ENCODE measurements at places on chromosomes 1 and 21. TPM values are rescaled to one million over a fixed set of nuclear protein-coding genes. Genes with fewer than 3 reads are reported as not detected.
A peak's percentile ranks its signal among the peaks of the same experiment; 100 is the strongest.

Gene B3GALT6
- 16.7 TPM for total RNA-seq

Gene RCAN1
- total RNA-seq: 26.9 TPM

Gene AMY1C
- 8.7 TPM for total RNA-seq

Gene OVAAL
- total RNA-seq: not detected

DNA sequence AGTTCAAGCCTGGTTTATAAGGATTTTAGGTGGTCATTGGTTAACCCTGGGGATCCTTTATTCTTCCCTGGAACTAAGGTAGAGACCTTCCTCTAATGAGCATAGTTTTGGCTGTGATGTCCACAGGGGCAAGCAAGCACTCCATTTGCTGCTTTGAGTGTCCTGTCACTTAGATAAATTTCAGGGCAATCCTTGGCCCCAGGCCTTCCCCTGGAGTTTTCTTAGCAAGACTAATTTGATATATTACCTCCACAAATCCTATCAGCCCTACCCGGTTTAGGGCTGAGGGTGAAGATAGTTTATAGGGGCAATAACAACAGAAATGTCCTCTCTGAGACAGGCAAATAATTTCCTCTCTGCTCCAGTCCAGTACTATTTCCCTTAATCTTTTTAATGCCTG is 166.6 kb downstream of the CYYR1 start:
- H3K4me3 ChIP-seq: no peak overlapping the region
- H3K4me1 ChIP-seq: peaks cover 9% of the 10 kb centered on the region
- H3K27me3 ChIP-seq: no peaks in the 10 kb centered on the region
- H3K36me3 ChIP-seq: no peaks in the 10 kb centered on the region

DNA sequence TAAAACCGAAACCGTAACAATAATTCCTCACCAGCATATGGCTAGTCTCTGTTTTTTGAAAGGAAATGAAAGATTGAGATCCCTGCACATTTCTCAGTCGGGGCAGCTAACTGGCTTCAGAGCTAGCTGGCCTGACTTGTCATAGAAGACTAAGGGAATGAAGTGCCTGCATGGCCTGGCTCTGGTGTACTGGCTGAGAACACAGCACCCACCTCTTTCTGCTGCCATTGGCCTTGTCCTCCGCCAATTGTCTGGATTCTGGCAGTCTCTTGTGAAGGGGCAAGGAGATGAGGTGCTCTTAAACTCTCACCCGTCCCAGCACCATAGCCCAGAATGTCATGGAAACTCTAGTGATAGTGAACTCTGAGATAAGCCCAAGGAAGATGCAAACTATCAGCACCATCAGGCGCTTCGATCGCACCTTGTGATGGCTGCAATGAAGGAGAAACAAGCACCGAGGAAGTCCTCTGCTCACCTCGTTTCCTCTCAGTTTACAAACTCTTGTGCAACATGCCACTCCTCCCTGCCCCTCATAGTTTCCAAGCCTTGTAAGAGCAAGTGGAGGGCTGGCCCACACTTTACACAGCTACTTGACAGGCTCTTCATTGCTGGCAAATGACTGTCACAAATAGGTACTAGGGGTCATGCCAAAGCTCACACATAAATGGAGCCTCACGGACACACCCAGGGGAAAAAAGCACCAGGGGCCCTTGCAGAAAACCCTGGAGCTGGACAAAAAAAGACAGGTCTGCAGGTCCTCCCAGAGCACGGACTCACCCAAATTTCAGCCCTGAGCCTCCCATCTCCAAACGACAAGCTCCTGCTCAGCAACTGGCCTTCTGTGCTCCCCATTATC is 16.4 kb downstream of the INPP5B start:
- H3K4me1 ChIP-seq: peaks cover 18% of the 10 kb centered on the region
- DNase-seq: peak; percentile 69
- H3K4me3 ChIP-seq: peak overlapping the region; percentile 93
- H3K36me3 ChIP-seq: peaks cover 8% of the 10 kb centered on the region

DNA sequence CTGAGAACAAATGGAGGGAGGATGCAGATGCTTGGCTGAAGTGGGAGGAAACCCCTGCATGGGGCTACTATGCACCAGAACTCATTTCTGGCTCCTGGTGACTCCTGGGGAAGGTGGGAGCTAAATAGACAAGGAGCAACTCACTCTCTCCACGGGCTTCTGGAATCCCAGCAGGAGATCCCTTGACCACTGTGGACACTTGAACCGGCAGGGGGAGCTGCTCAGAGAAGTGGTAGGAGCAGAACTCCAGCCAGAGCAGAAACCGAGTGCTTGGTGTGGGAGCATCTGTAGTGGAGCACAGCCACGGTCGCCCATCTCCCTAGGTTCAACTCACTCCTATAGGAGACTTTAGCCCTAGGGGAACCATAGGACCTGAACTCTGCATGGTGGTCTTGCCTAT is 205.6 kb upstream of the GJB5 start:
- no peaks in the 10 kb centered on the region for H3K36me3 ChIP-seq
- H3K4me3 ChIP-seq: no peak overlapping the region
- peaks cover 4% of the 10 kb centered on the region for H3K27me3 ChIP-seq
- DNase-seq: no peak
- H3K27ac ChIP-seq: no peak overlapping the region
- H3K4me1 ChIP-seq: no peaks in the 10 kb centered on the region

- H3K27me3 ChIP-seq: no peaks in the 10 kb centered on the region
- no peak for DNase-seq
- H3K36me3 ChIP-seq: no peaks in the 10 kb centered on the region
- no peak overlapping the region for H3K27ac ChIP-seq
These were observed 19.2 kb upstream of the DEPDC1 start for GRCh38 chr1:68516066-68516465.

DNA sequence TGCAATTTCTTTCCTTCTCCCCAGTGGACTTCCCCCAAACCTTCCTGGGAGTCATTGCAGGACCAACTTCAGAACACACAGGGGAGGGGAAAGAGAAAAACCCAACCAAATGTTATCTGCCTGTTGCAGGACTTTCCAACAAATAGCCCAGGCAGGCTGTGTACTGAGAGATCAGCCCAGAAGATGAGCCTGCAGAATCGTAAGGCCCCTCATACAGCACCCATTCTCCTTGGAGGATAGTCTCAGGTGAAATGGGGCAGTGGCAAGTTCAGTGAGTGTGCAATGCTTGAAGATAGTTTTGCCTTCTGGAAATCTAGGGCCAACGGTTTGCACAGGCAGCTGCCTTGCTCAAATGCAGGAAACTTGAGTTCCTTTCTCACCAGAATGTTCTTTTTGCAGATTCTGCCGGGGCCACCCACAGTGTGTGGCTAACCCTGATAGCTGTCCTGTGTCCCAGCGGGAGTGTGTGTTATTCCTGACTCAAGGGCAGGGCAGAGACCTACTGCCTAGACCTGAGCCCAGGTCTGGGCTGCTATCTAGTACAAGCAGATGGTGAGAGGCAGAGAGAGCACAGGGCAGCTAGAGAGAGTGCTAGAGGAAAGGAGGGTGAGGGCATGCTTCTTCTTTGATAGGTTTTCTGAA is 48.8 kb downstream of the GADD45A start:
- DNase-seq: no peak
- H3K27me3 ChIP-seq: no peaks in the 10 kb centered on the region
- peaks cover 39% of the 10 kb centered on the region for H3K4me1 ChIP-seq
- H3K27ac ChIP-seq: no peak overlapping the region
- no peaks in the 10 kb centered on the region for H3K36me3 ChIP-seq
- no peak overlapping the region for H3K4me3 ChIP-seq

DNA sequence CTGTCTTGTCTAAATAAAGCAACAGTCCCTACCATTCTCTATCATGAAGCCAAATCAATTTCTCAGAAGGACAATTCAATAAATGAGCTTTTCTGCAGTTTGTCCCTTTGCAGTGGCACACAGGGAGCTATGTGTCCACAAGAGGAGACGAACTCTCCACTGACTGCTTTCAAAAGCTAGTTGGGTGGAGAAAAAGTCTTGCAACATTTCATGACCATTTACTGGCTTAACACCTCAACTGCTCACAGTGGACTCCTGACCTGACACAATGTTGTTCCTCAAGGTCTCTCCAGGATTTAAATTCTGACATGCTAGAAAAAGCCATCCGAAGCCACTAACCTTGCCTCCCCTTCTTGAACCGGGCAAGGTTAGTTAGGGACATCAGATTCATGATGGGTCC is 111.7 kb downstream of the TIAM1 start:
- no peak for DNase-seq
- H3K27me3 ChIP-seq: no peaks in the 10 kb centered on the region
- no peak overlapping the region for H3K4me3 ChIP-seq
- no peaks in the 10 kb centered on the region for H3K4me1 ChIP-seq
- no peaks in the 10 kb centered on the region for H3K36me3 ChIP-seq
- no peak overlapping the region for H3K27ac ChIP-seq

DNA sequence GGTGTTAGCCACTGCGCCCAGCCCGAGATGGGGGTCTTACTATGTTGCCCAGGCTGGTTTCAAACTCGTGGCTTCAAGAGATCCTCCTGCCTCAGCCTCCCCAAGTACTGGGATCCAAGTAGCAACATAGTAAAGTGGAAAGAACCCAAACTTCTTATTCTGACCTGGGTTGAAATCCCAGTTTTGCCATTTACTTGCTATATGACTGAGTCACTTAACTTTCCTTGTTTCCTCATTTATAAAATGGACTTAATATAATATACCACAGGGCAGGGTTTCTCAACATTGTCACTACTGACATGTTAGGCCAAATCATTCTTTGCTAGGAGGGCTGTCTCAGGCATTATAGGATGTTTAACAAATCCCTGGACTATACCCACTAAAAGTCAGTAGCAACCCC is 6.7 kb downstream of the PFDN2 start:
- H3K27me3 ChIP-seq: no peaks in the 10 kb centered on the region
- peaks cover 6% of the 10 kb centered on the region for H3K36me3 ChIP-seq
- no peak overlapping the region for H3K4me3 ChIP-seq
- H3K4me1 ChIP-seq: peaks cover 24% of the 10 kb centered on the region

DNA sequence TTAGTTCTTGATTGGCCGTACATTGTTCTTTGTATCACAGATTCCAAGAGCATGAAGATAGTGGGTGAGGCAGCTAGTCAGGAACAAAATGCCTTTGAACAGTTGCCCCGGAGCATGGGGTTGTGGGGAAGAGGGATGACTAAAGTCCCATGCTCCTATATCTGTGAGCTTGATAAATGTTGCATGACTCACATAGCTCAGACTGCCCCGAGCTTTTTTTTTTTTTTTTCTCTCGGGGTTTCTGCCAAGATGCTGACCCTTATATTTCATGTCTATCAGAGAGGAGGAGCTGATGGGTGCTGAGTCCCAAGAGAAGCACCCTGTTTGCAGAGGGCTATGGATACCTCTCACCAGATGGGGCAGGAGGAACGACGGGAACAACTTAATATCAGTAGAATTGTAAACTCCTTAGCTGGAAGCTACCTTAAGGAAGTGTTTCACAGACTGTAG is 40.6 kb downstream of the SRRM1 start:
- H3K36me3 ChIP-seq: no peaks in the 10 kb centered on the region
- peaks cover 2% of the 10 kb centered on the region for H3K4me1 ChIP-seq
- no peak for DNase-seq
- H3K27me3 ChIP-seq: no peaks in the 10 kb centered on the region

DNA sequence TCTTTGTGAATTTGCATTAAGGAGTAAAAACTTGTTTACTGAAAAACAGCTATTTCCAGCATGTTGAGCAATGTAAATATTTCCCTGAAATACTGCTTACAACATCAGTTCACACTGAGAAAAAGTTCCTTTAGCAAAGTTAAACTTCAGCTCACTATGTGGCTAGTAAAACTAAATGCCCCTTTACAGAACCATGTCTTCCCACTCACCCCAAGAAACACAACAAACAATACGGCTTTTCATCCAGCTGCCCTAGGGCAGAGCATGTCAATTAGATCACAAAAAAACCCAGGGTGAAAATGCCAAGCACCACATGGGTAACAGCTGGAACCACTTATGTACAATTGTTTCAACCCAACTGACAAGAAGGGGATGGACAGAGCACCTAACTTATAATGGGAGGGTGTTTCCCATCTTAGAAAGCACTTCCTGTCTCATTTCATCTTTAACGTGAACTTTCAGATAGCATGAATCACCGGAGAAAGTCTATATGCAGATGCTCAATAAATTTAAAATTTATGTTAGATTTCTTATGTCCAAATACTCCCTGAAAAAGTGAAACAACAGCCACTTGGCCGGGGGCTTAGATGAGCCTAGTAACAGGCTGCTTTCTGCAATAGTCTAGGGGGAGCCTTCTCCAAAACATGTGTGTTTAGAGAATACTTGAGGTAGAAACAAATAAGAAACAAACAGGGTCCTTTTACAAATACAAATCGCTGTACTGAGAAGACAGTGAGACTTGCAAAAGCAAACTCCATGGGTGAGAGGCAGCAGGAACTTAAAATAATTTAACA is 6.6 kb downstream of the NID1 start:
- H3K4me3 ChIP-seq: no peak overlapping the region
- no peaks in the 10 kb centered on the region for H3K36me3 ChIP-seq
- no peak for DNase-seq
- no peaks in the 10 kb centered on the region for H3K4me1 ChIP-seq
- no peaks in the 10 kb centered on the region for H3K27me3 ChIP-seq
